Pancreas (tissue), 10 donors: ENCODE measurements at places on chromosomes 3 and 15. TPM values are rescaled to one million over a fixed set of nuclear protein-coding genes. Genes with fewer than 3 reads are reported as not detected.

GRCh38 chr3:19931767-19932188, 2.2 kb downstream of the EFHB start:
- H3K4me1 ChIP-seq = no peaks in the 10 kb centered on the region
- H3K27me3 ChIP-seq = no peaks in the 10 kb centered on the region
- DNase-seq = no peak

- H3K27ac ChIP-seq = no peak overlapping the region
- H3K4me1 ChIP-seq = no peaks in the 10 kb centered on the region
- no peak for DNase-seq
These were observed 23.6 kb upstream of the CSPG4 start for GRCh38 chr15:75736256-75736655.

DNA sequence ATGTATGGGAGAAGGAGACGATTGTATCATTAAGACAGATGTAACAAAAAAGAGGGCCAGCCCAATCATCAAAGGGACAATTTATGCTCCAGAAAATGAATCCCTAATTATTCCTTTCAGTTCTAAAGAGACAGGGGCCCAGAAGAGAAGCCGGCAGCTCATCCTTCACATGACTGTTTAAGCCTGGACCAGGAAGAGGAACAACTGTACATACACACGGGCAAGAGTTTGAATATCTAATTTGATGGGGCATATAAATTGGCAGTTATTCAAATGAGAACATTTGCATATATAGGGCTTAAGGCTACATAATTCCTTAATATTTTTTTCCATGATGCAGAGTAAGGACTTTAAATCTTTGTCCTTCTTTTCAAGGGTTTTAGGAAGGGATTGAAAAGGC, 232.3 kb downstream of the TLE3 start:
- DNase-seq = no peak
- no peaks in the 10 kb centered on the region for H3K4me1 ChIP-seq
- H3K4me3 ChIP-seq = no peak overlapping the region

DNA sequence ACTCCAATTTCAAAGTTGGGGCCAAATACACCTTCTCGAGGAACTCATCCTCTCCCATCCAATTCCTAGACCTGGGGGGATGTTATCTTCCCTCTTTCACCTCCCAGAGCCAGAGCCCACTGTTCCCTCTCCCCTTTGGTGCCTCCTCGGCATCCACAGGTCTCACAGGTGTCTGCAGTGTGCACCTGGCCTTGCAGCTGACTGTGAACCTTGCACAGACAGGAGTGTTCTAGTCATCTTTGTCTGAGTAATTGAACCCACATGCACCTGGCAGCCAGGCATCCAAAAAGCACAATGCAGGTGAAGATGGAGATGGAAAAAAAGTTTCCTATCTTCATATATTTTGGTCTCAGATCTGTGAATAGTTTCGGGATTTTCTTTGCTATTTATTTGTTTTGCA, 30.8 kb downstream of the PCOLCE2 start:
- no peak for DNase-seq
- H3K4me1 ChIP-seq = no peaks in the 10 kb centered on the region
- H3K36me3 ChIP-seq = no peaks in the 10 kb centered on the region
- H3K27ac ChIP-seq = no peak overlapping the region

DNA sequence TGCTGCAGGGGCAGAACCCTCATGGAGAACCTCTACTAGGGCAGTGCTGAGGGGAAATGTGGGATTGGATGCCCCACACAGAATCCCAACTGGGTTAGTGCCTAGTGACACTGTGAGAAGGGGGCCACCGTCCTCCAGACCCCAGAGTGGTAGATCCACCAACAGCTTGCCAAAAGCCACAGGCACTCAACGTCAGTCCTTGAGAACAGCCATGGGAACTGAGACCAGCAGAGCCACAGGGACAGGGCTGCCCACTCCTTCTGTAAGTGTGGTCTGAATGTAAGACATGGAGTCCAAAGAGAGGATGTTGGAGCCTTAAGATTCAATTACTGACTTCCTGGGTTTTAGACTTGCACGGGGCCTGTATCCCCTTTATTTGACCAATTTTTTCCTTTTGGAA, 1451.5 kb downstream of the SI start:
- DNase-seq = no peak
- no peak overlapping the region for H3K27ac ChIP-seq
- no peak overlapping the region for H3K4me3 ChIP-seq
- H3K36me3 ChIP-seq = no peaks in the 10 kb centered on the region
- H3K27me3 ChIP-seq = no peaks in the 10 kb centered on the region

CHRFAM7A gene
- polyA plus RNA-seq = 0.95 TPM

SPG11 gene
- 21.6 TPM for polyA plus RNA-seq

CELSR3 gene
- polyA plus RNA-seq = 6.3 TPM
